Left cardiac atrium (tissue), 4 donors: ENCODE measurements at places on chromosomes 2 and 18. TPM values are rescaled to one million over a fixed set of nuclear protein-coding genes. Genes with fewer than 3 reads are reported as not detected.

The PLGLB1 gene
- 0.84 TPM for total RNA-seq

The PRADC1 gene
- total RNA-seq = 76.2 TPM

The AMER3 gene
- not detected for total RNA-seq

The RAB6C gene
- total RNA-seq = not detected

The PHOSPHO2 gene
- total RNA-seq = 3.4 TPM

The NEB gene
- 30.5 TPM for total RNA-seq

The C1QL2 gene
- not detected for total RNA-seq

The HAAO gene
- total RNA-seq = 3.4 TPM

The LDLRAD4 gene
- 28.9 TPM for total RNA-seq

The SLC5A7 gene
- not detected for total RNA-seq

The IGFBP5 gene
- 207 TPM for total RNA-seq

The SCN7A gene
- total RNA-seq = 10.7 TPM

The NYAP2 gene
- total RNA-seq = not detected

The GPAT2 gene
- total RNA-seq = 8.3 TPM

The ATOH8 gene
- 29.1 TPM for total RNA-seq

The MSGN1 gene
- total RNA-seq = not detected

The SPOPL gene
- total RNA-seq = 14.8 TPM

The ATP8B1 gene
- 14.9 TPM for total RNA-seq

The POTEI gene
- total RNA-seq = not detected

The CIB4 gene
- total RNA-seq = 0.44 TPM

The ADD2 gene
- total RNA-seq = 2.2 TPM

The CNRIP1 gene
- 19.1 TPM for total RNA-seq

The CROCC2 gene
- not detected for total RNA-seq

The C2orf66 gene
- total RNA-seq = not detected

The SPATA3 gene
- not detected for total RNA-seq

The ARHGEF4 gene
- total RNA-seq = 8.3 TPM

The IL1RL1 gene
- total RNA-seq = 54.0 TPM

The VAMP8 gene
- total RNA-seq = 54.8 TPM

The ARL4C gene
- total RNA-seq = 9.2 TPM

The HOXD12 gene
- not detected for total RNA-seq
